ENCODE measurements at places on chromosomes 6 and 20. TPM values are rescaled to one million over a fixed set of nuclear protein-coding genes. Genes with fewer than 3 reads are reported as not detected.

DNA sequence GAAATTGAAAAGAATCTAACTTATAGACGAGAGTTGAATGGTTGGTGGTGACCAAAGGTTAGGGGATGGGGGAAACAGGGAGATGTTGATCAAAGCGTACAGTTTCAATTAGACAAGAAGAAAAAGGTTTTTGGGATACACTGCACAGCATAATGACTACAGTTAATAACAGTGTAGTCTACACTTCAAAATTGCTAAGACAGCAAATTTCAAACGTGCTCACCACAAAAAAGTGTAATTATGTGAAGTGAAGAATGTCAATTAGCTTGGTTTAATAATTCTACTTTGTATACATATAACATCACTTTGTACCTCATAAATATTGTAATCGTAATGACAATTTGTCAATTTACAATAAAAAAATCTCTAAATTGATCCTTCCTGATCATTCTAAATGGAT, 267.5 kb downstream of the RNGTT start:
- H3K27ac ChIP-seq: no peak overlapping the region
- H3K4me1 ChIP-seq: no peaks in the 10 kb centered on the region
- no peaks in the 10 kb centered on the region for H3K27me3 ChIP-seq
- H3K4me3 ChIP-seq: no peak overlapping the region

DNA sequence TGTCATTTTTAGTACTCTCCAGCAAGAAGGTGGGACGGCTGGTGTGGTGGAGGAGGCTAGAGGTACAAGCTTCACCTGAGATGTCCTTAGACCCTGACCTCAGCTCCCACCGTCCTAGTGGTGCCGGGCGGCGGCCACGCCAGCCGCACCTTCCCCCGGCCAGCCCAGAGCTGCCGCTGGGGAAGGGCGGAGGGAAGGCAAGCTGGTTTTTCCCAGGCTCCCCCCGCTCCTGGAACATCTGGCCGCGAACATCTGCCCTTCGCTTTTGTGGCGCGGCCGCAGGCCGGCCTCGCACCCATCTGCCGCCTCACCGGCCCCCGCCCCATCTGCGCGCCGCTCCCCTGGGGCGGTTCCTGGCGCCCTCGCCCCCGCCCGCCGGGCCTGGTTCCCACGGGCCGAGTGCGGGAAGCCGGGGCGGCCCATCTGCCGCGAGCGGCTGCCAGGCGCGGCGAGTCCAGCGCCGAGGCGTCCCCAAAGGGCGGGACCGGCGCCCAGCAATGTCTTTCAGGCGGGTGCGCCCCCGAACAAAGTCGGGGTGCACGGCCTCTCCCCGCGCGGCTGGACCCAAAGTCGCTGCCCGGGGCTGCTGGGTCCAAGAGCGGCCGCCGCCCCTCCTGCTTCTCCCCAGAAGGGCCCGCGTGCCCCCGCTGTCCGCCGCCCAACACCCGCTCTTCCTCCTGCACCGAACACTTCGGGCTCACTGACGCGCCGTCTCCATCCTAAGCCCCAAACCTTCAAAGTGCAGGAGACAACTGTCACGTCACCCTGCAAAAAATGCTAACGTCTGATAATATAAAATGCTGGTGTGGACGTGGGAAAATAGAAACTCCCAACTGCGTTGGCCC, 17.3 kb upstream of the ID1 start:
- DNase-seq: peak; percentile 36
- H3K4me1 ChIP-seq: peaks cover 8% of the 10 kb centered on the region
- H3K27ac ChIP-seq: peak overlapping the region; percentile 87
- no peaks in the 10 kb centered on the region for H3K27me3 ChIP-seq
- H3K4me3 ChIP-seq: peak overlapping the region; percentile 44

The FAM184A gene
- polyA plus RNA-seq: 26.6 TPM

DNA sequence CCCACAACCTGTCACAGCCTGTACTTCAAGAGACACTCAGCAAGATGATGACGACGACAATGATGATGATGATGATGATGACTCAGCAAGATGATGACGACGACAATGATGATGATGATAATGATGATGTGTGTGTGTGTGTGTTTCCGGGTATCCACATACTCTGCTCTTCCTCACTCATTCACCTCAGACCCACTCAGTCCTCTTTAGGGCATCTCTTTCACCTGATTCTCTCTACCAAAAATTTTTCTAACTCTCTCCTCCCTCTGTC, 1.2 kb upstream of the EIF6 start:
- H3K27ac ChIP-seq: no peak overlapping the region
- H3K36me3 ChIP-seq: peaks cover under 1% of the 10 kb centered on the region
- peaks cover 2% of the 10 kb centered on the region for H3K4me1 ChIP-seq
- H3K27me3 ChIP-seq: no peaks in the 10 kb centered on the region
- H3K4me3 ChIP-seq: no peak overlapping the region

Data from lung (tissue), 17 donors.